ENCODE measurements at places on chromosomes 2 and 18.

- DNase-seq, result no peak
These were observed 129.0 kb upstream of the REG3G start for GRCh38 chr2:78896536-78896935.

DNA sequence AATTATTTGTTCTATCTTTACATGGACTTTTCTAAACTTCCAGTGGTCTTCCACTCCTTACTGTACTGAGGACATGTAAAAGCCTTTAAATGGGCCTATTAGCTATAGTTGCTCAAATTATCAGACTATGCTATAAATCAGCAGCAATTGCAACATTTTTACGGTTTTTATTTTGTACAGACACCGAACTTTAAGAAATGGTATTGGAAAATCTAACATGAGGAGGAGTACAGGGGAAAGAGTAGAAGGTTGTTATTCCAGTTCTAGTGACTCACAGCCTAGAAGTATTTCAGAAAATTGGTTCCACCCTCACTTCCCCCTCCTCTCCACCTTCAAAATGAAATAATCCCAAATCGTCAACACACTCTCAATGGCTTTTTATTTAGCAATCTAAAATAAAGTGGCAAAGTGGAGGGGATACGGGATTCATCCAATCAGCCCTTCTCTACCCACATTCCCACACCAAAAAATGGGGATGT, 1.1 kb downstream of the NCKAP1 start:
- no peak for DNase-seq

DNA sequence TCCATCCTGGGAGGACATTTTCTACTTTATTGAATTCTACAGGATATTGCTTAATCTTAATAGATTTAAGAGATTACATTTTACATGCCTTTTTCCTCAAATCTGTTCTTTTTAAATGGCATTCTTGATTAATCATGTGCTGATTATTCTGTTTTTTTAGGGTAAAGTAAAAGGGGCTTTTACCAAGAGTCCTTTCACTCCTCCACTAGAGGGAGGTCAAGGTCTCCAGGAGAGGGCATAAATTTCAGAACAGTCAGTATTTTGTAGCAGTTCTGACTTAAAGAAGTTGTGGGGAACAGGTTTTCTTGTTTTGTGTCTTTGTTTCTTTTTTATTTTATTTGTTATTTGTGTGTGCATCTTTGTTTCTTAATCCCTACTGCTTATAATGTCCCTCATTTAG, 25.4 kb downstream of the WDR75 start:
- DNase-seq, result no peak

DNA sequence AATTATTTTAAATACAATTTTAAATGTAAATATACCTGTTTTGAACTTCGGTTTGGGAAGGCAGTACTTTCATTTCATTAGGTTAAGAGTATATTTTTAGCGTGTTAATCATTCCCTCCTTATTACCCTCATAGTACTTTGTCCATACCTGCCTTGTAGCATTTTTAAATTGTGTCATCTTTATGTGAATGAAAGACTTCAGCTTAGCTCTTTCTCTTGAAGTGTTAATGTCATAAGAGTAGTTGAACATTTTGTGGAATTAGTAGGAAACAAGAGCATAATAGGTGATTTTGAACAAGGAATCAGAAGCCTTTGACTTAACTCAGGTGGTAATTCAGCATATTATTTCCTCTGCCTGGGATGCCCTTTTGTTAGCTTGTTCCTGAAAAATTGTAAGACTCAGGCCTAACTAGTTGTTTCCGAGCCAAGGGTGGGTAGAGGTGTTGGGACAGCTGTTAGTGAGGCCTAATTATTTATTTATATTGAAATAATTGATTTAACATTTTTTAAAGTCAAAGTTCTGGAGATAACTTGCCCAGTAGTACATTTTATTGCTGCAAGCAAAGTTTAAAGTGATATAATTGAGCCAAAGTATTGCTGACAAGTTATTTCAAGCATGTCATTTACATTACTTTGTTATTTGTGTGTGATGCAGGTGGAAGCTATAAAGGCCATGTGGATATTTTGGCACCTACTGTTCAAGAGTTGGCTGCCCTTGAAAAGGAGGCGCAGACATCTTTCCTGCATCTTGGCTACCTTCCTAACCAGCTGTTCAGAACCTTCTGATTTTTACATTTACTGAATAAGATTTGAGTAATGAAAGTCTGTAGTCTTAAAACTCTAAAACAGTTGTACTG, 38.7 kb downstream of the DDX1 start:
- DNase-seq, result no peak

- no peak for DNase-seq
These were observed 132.2 kb downstream of the TSN start for GRCh38 chr2:121887513-121888188.

DNA sequence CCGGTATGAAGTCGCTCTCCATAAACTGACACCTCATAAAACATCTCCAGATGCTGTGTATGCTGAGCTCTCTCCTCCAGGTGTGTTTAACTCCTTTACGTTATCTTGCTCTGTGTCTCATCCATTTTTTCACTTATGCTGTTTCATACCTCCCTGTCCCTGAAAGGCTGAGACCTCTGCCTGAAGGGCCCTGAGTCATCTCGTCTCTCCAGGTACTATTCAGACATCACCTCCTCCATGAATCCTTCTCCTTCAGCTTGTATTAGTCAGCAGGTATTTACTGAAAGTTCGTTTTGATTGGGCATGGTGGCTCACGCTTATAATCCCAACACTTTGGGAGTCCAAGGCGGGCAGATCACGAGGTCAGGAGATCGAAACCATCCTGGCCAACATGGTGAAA, 244.5 kb upstream of the EPHA4 start:
- DNase-seq, result no peak

- DNase-seq, result no peak
These were observed 35.7 kb upstream of the ZCCHC2 start for GRCh38 chr18:62487161-62487560.

GRCh38 chr2:47309472-47309951, 93.4 kb upstream of the MSH2 start:
- no peak for DNase-seq

GRCh38 chr2:203105996-203106395, 91.3 kb downstream of the NBEAL1 start:
- DNase-seq, result no peak

DNA sequence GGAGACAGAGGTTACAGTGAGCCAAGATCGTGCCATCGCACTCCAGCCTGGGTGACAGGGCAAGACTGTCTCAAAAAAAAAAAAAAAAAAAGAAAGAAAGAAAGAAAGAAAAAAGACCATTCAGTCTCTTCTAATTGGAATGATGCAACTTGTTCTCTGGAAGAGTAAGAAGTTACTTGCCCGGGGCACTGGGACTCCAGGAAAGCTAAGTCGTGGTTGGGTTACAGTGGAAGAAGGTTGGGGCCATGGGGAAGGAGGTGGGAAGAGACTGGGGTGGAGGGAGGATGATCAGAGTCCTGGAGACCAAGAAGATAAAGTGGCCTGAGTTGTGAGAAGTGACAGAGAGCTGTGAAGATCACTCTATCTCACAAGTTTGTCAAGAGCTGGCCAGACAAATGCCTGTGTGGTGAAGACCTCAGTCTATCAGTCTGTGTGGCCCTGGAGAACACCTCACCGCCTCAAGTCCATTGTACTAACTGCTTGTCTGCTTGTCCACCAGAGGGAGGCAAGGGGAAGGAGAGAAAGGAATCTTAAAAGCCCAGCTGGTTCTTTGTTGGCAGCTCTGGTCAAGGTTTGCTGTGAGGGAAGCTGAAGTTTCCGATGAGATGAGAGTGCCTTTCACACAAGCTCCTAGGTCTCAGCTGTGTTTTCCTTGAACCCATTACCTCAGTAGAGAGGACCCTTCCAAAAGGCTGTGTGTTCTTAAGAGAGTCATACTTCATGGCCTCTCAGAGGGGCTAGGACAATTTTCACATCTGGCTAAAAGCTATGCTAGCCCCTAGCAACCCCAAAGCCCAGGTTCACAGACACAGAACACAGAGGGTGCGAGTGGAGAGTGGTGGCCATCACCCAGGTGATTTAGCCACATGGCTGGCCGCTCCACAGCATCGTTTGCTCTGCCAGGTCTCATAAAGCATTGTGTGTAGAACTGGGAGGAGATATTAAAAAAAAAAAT, 72.0 kb upstream of the TMEM178A start:
- no peak for DNase-seq

- no peak for DNase-seq
These were observed 166.9 kb upstream of the KLF7 start for GRCh38 chr2:207332480-207333212.

GRCh38 chr18:77033575-77033974, 99.0 kb downstream of the MBP start:
- no peak for DNase-seq

GRCh38 chr2:43199492-43200488, 26.6 kb downstream of the ZFP36L2 start:
- DNase-seq, result no peak

DNA sequence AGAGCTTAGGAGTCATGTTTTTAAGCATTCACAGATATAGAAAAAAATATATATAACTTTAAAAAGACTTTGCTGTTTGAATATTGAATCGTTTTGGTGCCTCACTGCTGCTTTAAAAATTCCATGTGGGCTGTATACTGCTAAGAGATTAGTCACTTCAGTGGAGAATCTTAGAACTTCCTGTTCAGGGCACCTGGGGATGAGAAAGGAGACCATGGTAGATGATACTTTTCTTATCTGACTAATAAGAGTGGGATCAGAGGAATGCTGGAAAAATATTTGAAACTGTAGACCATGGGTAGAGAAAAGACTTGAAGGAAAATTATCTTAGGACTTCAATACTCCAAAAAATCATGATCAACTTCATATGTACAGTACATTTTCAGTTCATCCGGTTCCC, 442.2 kb upstream of the SETBP1 start:
- no peak for DNase-seq

DNA sequence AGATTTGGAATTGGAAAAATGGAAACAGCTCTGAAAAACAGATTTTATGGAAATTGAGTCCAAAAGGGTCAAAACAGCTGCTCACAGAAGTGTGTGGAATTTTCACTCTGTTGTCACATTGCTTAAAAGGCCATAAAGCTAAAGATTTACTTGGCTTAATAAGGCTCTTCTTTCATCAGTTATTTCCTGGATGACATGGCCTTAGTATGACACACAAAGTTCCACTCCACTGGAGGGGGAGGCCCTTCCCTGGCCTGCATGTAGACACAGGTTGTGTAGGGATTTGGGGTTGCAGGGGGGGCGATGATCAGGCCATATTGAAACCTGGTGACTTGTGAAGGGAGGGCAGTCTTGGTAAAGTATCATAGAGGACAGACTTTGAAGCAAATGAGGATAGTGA, 34.0 kb downstream of the TMEM185B start:
- DNase-seq, result no peak

DNA sequence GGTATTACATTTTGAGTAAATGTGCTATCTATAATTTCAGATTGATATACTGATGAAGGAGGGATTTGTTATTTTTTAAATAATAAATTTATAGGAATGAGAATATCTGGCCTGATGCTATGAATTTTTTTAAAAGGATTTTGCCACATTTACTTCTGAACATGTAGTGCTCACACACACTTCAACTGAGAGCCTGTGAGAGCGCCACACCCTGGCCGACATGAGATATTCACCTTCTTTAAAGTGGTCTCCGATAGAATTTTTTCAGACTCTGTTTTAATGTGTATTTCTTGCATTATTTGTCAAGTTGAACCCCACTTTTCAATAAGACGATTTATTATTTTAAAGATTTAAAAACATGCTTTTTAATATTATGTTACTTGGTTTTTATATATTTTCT, 813.3 kb downstream of the DCC start:
- no peak for DNase-seq

- DNase-seq, result no peak
These were observed 339.5 kb upstream of the GCFC2 start for GRCh38 chr2:76050196-76050595.

DNA sequence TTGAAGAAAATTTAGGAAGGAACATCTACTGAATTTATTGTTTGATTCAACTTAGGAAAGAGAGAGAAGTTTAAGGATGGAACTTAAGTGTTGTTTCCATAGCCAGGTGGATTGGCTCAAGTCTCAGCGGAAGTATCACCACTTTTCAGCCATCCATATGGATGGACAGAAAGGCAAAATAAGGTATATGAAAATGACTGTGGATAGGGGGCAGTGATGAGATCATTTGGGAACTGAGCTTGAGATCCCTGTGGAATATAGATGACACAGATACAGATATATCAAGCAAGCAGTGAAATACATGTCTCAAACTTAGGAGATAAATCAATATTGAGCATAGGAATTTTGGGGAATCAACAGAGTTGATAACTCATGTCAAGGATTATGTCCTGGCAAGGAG, 1462.7 kb upstream of the NXPH2 start:
- DNase-seq, result no peak

GRCh38 chr2:28981016-28981441, at the start of gene TOGARAM2:
Gene TOGARAM2, plus strand, starts transcription at chr2:28981298. Its CDS starts 13,537 bp downstream, at chr2:28994835.
- DNase-seq, result no peak

DNA sequence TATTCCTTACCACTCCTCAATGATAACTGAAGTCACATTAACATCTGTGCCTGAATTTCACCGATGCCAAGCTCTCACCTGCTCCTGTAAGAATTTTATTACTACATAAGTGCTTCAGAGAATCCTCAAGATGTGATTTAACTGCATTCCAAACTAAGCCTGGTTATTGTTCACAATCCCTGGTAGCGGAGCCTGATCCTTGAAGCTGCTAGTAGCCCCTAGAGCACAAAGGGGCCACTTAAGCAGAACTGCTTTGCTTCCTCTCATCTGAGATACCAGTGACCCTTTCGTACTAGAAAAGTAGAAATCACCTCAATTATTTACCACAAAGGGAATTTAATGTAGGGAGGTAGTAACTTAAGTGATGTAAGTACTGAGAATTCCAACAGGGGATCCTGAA, 529.6 kb downstream of the CPS1 start:
- no peak for DNase-seq

DNA sequence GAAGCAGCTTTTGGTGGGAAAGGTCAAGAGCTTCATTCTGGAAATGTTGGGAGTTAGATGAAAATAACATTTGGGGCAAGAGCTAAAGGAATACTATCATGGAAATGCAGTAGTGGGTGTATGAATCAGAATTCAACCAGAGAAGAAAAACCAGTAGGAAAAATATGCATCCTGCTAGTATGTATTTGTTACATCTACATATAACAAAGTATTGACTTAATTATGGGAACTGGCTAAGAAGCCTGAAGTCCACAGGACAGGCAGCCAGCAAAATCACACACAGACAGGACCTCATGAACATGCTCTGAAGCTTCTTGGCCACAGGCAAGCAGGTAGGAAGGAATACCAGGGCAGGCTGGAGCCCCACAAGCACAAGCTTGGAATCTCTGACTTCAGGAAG, 185.8 kb downstream of the FBXO15 start:
- no peak for DNase-seq
